ENCODE measurements at places on chromosomes 12 and 14. TPM values are rescaled to one million over a fixed set of nuclear protein-coding genes. Genes with fewer than 3 reads are reported as not detected.

DNA sequence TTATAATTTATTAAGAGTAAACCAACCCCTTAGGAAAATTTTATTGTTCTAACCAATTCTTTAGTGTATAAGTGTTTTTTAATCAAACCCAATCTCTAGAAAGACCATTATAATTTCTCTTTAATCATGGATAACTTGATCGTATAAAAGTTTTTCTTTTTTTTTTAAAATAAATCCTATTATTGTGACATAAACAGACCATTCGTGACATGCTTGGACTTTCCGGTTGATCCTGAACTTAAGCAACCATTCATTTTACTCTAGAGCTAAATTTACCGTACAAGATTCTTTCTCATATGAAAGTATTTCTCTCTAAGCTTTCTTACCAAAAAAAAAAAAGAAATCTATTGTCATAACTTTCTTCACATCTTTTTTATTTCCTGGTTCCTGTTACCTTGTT is 32.6 kb upstream of the SLC38A4 start:
- H3K27ac ChIP-seq = no peak overlapping the region
- DNase-seq = no peak
- H3K27me3 ChIP-seq = no peaks in the 10 kb centered on the region
- no peaks in the 10 kb centered on the region for H3K36me3 ChIP-seq
- no peaks in the 10 kb centered on the region for H3K4me1 ChIP-seq

DNA sequence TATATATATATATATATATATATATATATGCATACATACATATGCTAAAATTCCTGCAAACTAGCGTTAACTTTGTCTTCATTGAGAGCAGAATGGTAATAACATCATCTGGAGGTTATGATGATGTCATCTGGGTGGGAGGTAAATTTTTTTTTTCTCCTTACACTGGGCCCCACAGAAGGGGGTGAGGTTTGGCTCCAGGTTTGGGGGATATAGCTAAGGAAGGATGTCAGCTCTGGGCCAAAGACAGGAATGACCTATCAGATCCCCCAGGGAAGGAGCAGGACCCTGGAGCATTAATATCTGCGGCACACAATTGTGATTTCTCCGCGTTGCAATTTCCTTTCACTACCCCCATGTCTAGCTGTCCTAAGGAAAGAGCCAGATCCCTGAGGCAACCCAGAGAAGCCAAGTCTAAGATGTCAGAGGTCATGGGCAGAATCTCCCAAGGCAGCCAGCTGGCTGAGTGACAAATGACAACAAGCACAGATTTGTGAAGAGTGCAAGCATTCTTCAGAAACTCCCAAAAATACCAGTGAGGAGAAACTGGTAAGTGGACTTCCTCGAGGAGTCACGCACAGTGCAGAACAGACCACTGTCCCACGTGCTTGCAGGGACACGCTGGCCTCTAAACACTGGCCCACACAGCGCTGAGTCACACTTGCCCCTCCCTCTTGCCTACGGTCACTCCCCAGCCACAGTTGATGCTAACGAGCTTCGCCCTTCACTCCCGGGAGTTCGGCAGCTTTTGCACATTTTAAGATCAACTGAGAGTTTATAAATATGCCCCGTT is 9.9 kb downstream of the UBC start:
- DNase-seq = no peak
- H3K4me1 ChIP-seq = peaks cover 12% of the 10 kb centered on the region

The TSHR gene
- total RNA-seq = not detected

DNA sequence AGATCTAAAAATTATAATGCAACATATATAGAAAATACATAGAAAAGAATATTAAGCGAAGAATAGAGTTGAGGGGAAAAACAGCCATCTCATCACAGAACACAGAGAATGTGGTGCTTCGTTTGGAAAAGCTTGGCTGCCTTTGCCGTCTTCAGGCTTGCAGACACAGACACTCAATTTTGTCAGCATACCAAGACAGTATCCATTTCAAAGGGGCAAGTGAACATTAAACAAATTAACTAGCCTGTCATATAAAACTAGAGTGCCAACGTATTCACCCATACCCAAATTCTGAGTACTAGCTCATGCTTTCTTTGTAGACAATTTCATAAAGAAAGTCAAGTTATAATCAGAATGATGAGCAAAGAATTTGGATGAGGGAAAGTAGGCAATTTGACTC is 40.5 kb downstream of the DMAC2L start:
- peaks cover 9% of the 10 kb centered on the region for H3K4me1 ChIP-seq
- H3K4me3 ChIP-seq = no peak overlapping the region
- no peak for DNase-seq
- peaks cover 19% of the 10 kb centered on the region for H3K36me3 ChIP-seq
- no peak overlapping the region for H3K27ac ChIP-seq

GRCh38 chr12:123765504-123766035 is 3.5 kb downstream of the DNAH10 start:
- peaks cover 18% of the 10 kb centered on the region for H3K27me3 ChIP-seq
- peaks cover 3% of the 10 kb centered on the region for H3K36me3 ChIP-seq
- peaks cover 19% of the 10 kb centered on the region for H3K4me1 ChIP-seq

DNA sequence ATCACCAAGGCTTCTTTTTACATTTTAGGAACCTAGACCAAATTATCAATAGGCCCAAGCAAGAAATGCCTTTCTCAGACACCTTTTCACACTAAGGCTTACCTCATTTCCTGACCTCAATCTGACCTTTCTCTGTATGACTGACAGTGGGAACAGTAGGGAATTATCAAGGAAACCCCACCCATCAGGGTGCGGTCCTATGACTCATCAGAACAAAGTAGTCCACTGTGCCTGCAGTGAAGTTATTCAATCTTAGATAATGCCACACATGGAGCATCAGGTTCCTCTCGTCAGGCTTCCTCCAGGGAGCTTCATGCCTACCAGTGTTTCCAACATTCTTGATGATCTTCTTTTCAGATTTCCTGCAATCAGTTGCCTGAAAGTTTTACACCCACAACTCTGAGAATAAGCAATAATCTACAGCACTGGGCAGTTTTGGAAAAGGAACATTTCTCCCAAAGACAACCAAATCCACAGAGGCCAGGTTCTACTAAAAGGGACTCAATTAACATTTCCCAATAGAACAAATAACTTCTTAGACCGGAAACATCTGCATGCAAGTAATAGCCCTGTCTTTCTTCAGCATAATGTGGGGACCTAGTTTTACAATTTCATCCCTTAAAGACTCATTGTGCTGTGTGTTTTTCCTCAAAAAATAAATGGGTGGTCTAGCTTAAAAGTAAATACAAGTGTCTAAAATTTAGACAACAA is 35.9 kb upstream of the TMTC2 start:
- no peak for DNase-seq
- H3K27ac ChIP-seq = no peak overlapping the region
- no peak overlapping the region for H3K4me3 ChIP-seq
- peaks cover 7% of the 10 kb centered on the region for H3K4me1 ChIP-seq
- H3K36me3 ChIP-seq = no peaks in the 10 kb centered on the region
- H3K27me3 ChIP-seq = no peaks in the 10 kb centered on the region

DNA sequence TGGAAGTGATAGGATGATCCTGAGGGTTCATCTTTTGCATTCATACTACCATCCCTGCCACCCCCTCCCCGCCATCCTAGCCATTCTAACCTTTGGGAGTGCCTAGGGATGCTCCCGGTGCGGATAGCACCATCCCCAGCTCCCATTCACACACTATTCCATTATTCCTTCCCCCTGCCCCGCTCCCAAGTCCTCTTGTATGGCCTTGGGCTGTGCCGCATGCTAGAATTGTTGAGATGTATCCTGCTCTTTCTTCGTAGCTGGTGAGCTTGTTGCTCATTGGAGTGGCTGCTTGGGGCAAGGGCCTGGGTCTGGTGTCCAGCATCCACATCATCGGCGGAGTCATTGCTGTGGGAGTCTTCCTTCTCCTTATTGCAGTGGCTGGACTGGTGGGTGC is 644 bp downstream of the TSPAN31 start:
- peaks cover 44% of the 10 kb centered on the region for H3K36me3 ChIP-seq
- H3K4me1 ChIP-seq = peaks cover 55% of the 10 kb centered on the region
- no peak for DNase-seq
- H3K27me3 ChIP-seq = no peaks in the 10 kb centered on the region
- peak overlapping the region; percentile 92 for H3K4me3 ChIP-seq
- H3K27ac ChIP-seq = peak overlapping the region; percentile 94

The IL26 gene
- not detected for total RNA-seq

DNA sequence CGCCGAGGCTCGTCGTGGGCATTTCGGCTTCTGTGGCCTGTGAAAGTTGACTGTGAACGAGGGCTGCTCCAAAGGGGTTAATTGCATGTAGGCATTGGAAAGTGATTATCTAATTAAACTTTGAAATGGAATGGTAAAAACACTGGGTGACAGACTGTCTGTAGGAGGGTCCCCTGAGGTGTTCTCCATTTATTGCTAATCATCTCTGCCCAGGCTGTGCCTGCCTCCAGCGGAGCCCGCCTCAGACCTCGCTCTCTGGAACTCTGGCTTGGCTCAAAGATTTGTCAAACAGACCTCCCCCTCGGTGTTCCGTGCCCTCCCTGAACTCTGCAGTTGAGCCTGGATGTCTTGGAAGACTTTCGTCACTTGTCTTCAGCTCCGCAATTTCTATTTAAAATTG is 50.2 kb upstream of the VRK1 start:
- H3K4me1 ChIP-seq = no peaks in the 10 kb centered on the region
- peaks cover 27% of the 10 kb centered on the region for H3K27me3 ChIP-seq
- H3K4me3 ChIP-seq = no peak overlapping the region
- DNase-seq = no peak

DNA sequence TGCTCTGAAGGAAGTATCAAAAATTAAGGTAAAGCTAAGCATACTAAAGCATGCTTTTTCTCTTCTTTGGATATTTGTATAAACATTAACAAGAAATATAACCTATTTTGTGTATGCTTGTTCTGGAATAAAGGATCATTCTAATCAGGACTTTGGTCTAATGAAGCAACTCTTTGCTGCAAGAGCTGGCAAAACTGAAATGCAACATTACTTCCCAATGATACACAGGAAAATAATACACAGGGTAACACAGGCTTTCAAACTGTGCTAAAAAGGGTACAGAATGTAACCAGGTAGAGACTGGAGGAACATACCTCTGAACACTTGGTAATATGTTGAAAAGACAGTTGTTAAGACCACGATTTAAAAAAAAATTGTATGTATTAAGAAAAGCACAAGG is 222.5 kb upstream of the DIO2 start:
- no peaks in the 10 kb centered on the region for H3K36me3 ChIP-seq
- H3K27ac ChIP-seq = no peak overlapping the region
- no peaks in the 10 kb centered on the region for H3K27me3 ChIP-seq
- H3K4me3 ChIP-seq = no peak overlapping the region
